Activated effector memory CD4-positive, alpha-beta T cell treated with anti-CD3 and anti-CD28 coated beads, Interleukin-2, amount 50 U/mL, for 16 hours (primary cell): ENCODE measurements at places on chromosomes 6 and 20.

GRCh38 chr6:47109281-47109680, 67.1 kb upstream of the ADGRF1 start:
- no peak for DNase-seq

DNA sequence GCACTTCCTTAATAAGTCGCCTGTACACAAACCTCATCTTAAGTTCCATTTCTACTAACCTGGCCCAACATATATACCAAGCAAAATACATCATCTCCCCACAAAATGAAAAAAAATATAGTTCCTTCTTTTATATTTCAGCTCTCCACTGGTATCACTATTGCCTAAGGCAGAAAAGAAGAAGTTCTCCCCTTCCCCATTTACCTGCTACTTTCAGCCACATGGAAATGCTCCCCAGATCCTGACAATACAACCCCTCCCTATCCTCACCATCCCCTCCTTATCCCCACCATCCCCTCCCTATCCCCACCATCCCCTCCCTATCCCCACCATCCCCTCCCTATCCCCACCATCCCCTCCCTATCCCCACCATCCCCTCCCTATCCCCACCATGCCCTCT, 175.7 kb downstream of the LINC00237 start:
- DNase-seq, result no peak

DNA sequence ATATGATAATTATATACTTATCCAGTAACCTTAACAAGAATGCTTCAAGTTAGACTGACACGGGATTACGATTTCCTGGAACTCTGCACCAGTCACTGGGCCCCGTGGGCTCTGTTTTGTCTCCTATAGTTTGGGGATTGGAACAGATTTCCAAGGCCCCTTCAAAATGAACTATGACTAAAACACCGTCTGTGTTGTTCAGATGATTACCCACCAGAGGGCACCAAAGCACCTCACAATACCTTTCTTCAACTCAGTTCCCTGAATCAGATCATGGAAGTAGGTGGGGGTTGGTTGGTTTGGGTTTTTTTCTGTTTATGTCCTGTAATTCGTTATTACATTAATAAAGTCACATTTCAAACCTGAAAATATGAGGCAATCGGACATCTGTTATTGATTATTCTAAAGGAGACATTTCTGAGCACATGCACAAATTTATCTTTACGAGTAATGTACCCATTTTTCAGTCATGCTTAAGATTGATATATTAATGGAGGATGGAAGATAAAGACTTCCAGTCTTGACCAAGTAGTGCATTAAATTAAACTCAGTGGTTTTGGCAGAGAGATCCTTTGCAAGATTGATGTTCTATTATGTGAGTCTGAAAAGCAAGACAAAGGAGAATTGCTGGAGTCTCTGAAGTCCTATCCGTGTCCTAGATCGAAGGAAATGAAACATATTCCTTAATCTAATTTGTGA, 112.0 kb upstream of the COL21A1 start:
- peak; percentile 74 for DNase-seq

- no peak for DNase-seq
Measured at GRCh38 chr6:155244434-155244833, 19.4 kb upstream of the CLDN20 start.

DNA sequence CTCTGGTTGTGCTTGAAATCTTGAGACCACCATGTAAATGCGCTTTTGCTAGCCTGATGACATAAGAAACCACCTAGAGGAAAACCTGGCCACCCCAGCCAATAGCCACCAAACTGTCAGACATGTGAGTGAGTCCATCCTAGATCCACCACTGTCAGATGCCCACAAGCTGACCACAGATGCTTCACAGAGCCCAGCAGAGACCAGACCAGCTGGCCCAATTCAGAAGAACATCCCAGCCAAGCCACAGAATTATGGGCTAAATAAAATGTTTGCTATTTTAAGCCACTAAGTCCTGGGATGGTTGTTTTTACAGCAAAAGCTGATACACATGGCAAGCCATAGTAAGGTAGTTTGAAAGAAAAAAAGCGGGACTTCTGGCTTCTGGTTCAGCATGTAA, 425.3 kb downstream of the KIF16B start:
- DNase-seq, result no peak

DNA sequence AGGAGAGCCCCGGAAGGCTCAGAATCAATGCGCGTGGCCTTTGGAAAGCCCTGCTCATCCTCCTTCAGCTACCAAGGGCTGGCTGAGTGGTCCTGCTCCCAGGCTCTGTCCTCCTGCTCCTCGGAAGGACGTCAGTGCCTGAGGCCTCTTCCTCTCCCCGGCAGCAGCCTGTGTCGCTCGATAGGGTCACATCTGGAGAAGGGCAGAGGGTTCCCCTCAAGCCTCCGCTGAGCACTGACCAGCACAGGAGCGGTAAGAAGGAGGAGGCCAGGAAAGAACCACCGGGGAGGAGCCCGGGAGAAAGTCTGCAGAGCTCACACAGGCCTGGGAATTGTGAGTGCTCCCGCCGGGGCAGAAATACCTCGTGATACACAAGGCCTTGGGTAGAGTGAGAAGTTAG, 21.2 kb downstream of the KIF25 start:
- DNase-seq, result no peak

- no peak for DNase-seq
Measured at GRCh38 chr6:122553697-122554096, 56.5 kb upstream of the PKIB start.

GRCh38 chr6:125798734-125799508, 8.2 kb downstream of the NCOA7 start:
- DNase-seq, result no peak

- no peak for DNase-seq
Measured at GRCh38 chr6:159203304-159204005, 34.3 kb downstream of the FNDC1 start.

- no peak for DNase-seq
Measured at GRCh38 chr6:28008053-28008452, 51.0 kb downstream of the OR2B6 start.

- DNase-seq, result no peak
Measured at GRCh38 chr6:112348891-112349635, 1.9 kb downstream of the RFPL4B start.

GRCh38 chr6:160043784-160044183, 74.9 kb downstream of the IGF2R start:
- DNase-seq, result no peak

DNA sequence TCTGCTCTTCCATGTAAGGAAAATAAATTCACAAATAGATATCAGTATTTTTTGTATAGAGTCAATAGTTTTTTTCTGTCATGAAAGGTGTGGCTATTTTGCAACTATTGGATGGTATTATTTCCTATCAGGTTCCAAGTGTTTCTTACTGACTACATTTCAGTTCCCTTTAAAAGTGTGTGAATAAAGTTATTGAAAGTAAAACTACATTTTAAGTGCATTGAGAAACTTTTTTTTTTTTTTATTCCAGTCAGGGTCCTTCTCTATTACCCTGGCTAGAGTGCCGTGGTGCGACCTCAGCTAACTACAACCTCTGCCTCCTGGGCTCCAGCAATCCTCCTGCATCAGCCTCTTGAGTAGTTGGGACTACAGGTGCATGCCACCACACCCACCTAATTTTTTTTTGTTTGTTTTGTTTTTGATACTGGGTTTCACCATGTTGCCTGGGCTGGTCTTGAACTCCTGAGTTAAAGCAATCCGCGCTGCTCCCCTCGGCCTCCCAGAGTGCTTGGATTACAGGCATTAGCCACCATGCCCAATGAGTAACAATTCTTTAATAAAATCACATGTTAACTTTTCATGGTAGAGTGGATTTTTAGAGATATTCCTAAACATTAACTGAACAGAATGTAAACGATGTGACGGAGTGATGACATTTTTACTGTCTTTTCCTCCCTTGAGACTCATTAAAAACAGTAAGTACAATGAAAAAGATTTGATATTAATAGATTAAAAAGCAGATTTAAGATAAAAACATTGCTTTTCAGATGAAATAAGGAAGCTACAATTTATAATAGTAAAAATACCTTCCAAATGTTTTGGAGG, 69.7 kb upstream of the ADGRF4 start:
- no peak for DNase-seq

- no peak for DNase-seq
Measured at GRCh38 chr6:11198663-11199603, 33.5 kb downstream of the NEDD9 start.

DNA sequence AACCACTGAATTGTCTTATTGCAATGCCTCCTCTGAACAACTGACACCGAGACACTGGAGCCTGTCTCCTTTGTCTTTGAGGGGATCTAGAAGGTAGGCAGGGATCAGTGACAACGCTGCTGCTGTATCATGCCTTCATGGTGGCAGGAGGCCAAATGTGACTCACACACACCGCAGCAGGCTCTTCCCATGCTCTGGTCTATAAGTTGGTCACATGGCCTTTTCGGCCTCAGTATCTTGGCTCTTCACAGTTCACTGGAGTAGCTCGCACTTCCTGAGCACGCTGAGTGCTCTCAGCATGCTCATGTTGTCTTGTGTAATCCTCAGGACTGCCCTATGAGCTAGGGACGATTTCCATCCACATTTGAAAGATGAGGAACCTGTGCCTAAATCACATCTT, 167.4 kb upstream of the PCSK2 start:
- no peak for DNase-seq

DNA sequence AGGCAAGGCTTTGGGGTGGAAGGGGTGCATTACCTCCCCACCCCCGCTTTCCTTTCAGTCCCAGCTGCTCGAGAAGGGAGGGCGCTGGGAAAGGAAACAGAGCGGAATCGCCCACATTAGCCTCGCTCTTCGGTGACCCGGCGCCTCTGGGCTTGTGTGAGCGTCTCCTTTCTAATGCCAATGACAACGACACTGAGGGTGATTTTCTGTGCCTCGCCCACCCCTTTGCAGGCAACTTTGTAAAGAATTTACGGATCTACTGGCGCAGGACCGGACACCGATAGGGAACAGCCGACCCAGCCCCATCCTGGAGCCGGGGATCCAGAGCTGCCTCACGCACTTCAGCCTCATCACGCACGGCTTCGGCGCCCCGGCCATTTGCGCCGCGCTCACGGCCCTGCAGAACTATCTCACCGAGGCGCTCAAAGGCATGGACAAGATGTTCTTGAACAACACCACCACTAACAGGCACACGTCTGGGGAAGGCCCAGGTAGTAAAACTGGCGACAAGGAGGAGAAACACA, 24.3 kb downstream of the TFAP2B start:
- no peak for DNase-seq

- no peak for DNase-seq
Measured at GRCh38 chr6:52403627-52404026, 16.5 kb upstream of the EFHC1 start.

DNA sequence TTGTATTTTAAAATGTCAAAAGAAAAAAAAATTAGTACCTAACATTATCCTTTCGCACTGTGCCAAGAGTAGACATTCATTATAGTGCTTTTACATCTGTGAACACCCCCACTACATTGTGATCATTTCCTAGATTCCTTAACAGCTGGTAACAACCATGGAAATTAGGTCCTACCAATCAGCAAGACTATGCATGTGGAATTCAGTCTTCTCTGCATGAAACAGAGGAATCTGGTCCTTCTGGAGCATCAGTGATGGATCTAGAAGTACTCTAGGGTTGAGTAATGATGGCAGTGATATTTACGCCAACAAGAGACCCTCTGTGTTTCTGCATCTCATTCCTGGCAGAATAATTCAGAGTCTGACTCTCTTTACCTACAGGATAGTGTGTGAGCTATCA, 9.4 kb downstream of the OR12D1 start:
- no peak for DNase-seq

GRCh38 chr20:62618611-62619529, 23.4 kb upstream of the SLCO4A1 start:
- DNase-seq, result peak; percentile 71

- DNase-seq, result no peak
Measured at GRCh38 chr20:44732327-44732726, 13.3 kb upstream of the KCNK15 start.

- DNase-seq, result no peak
Measured at GRCh38 chr6:33667776-33668175, 43.7 kb downstream of the UQCC2 start.

DNA sequence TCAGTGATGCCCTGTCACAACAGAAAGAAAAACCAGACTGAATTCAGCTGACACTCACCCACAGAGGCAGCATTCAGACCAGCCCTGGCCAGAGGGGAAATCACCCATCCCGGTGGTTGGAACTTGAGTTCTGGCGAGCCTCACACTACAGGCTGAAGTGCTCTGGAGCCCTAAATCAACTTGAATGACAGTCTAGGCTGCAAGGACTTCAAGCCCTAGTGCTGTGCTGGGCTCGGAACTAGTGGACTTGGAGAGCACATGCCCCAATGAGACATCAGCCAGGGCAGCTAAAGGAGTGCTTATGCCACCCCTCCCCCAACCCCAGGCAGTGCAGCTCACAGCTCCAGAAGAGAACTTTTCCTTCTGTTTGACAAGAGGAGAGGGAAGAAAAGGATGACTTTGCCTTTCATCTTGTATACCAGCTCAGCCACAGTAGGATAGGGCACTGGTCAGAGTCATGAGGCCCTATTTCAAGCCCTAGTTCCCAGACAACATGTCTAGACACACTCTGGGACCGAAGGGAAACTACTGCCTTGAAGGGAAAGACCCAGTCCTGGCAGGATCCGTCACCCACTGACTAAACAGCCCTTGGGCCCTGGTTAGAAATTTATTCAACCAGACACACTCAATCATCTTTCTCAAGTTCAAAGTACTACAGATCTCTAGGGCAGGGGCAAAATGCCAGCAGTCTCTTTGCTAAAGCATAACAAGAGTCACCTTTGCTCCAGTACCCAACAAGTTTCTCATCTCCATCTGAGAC, 43.2 kb upstream of the PNRC1 start:
- no peak for DNase-seq
